ENCODE measurements at places on chromosomes 12 and 14.

DNA sequence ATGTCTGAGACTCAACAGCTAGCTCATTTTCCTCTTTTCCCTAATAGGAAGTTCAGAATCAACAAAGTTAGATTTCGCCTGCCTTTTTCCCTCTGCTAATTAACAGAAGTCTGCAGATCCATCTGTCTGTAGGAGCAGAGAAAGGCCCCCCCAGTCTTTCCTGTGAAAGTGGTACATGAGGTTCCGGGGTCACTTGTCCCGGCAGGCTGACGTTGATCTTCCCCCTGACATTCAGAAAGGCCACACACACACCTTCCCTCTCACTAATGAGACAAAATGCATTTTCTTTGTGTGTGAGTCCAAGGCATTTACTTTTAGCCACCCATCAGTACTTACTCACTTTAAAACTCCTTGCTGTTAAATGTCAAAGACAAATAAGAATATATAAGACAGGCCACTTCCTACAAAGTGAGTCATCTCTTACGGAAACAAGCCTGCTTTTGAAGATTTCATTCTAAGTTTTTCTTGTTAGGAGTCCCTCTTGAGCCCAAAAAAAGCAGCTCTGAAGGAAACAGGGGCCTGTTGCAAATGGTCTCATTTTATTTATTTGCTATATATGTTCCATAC is 138.7 kb downstream of the TTC7B start:
- no peak for DNase-seq

- DNase-seq = no peak
Observed at GRCh38 chr14:74886001-74886400, 4.3 kb downstream of the DLST start.

DNA sequence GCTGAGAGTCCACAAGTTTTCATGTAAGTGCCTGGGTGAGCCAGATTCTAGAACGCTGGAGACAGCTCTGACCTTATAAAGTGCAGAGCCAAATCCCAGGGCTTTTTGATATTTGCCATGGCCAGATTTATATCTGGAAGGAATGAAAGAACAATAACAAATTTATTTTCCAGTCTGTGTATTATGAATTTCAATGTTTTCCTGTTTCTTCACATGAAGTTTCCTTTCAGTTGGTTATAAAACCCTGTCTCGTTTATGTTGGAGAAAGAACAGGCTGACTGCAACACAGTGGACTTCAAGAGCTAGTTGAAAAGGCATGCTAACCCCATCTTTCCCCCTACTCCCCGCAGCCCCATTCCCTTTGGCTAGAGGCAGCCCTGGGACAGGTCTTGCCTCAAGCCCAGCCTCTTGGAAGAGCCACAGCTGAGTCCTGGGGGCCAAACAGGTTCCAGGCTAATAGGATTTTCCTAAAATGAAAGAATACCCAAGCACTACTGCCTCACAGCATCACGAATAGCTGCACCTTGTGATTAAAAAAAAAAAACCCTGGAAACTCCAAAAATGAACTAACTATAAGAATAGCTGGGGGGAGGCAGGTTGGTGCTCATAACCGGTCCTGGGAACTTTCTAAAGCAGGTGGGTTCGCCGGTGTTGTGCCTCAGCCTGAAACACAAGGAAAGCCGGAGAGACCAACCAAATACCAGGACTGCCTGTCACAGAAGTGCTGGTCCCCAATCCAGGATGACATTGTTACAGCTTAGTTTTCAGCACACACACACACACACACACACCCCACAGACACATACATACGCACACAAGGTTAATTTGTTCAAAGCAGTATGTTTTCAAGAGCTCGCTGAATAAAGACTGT is 1.5 kb downstream of the FBLN5 start:
- DNase-seq = no peak

DNA sequence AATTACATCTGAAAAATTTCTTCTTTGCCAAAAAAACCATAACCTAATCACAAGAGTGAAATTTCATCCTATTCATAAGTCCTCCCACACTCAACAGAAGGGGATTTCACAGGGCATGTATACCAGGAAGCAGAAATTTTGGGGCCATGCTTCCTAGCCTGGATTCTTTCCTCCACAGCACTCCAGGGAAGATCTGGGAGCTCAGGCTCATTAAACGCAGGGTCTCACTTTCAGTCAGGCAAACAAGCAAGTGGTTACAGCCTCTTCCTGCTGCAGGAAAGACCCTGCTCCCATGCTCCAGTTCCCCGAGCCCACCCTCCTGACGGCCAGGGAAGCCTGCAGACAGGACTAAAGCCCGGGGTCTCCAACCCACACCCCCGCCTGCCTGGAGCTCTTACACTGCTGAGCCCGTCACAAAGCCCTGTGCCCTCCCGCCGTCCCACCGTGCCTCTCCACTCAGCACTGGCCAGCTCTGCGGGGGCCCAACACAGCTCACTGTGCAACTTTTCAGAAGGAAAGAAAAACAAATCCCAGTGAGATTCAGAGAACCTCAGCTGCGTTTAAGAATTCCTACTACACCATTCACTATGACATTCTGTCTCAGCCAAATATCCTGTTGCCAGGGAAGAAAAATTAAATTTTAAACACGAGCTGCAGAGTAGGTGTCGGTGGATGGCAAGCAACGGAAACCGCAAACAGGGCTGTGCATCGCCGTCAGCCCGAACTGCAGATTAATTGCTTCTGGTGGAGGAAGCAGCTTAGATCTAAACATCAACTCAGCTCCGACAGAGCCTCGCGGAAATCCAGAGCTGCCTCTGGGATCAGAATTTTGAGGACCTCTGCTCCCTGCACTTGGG is 106.7 kb upstream of the SFSWAP start:
- peak; percentile 21 for DNase-seq

DNA sequence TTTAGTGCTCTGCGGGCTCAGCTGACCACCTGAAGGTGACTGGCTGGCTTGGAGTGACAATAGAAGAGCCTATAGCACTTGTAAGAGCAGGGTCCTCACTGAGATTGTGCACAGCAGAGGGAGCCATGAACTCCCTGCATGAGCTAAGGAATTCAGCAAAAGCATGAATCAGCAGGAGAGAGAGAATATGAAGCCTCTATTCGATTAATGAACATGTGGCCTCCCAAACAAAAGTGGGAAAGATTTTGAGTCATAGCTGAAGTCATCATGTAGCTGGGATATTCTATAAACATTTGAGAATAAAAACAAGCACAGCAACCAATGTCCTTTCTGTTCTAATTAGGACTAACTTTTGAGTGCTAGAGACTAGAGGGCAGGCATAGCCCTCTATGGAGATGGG is 626.6 kb downstream of the DIO2 start:
- no peak for DNase-seq

- peak; percentile 14 for DNase-seq
Observed at GRCh38 chr12:11545484-11546330, 103.8 kb upstream of the ETV6 start.

GRCh38 chr12:82593901-82594396 is 92.8 kb upstream of the TMTC2 start:
- no peak for DNase-seq

DNA sequence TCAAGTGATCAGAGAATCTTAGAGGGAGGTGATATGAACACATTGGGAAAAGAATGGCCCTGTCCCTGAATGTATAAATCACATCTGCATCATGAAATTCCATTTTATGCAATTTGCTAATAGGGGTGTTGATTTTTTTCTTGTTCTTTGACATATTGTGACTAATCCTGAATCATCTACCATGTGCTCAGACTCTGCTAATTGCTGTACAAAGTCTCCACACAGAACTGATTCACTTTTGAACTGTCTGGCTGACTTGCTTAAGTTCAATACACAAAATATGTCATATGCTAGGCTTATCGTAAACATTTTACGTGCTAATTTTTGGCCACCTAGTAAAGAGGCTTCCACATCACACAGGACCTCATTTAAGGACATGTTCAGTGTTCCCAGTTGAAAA is 2.6 kb downstream of the TMEM132D start:
- DNase-seq = no peak

DNA sequence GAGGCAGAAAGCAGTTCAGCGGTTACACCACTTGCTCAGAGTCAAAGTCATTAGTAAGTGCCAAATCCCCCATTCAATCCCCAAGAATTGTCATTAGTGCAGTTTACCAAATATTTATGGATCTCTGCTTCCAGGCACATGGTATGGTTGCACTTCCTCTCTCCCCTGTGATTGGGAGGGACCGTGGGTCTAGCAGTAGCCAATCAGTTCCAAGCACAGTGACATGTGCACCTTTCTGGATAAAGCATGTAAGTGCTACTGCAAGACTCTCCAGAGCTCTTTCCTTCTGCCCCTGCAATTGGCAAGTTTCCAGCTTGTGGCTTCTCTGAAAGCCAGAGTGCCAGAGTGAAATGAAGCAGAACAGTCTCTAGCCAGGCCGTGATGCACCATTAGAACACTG is 85.3 kb upstream of the FLRT2 start:
- DNase-seq = no peak

GRCh38 chr12:15584366-15585041 is 204.7 kb downstream of the EPS8 start:
- DNase-seq = no peak

DNA sequence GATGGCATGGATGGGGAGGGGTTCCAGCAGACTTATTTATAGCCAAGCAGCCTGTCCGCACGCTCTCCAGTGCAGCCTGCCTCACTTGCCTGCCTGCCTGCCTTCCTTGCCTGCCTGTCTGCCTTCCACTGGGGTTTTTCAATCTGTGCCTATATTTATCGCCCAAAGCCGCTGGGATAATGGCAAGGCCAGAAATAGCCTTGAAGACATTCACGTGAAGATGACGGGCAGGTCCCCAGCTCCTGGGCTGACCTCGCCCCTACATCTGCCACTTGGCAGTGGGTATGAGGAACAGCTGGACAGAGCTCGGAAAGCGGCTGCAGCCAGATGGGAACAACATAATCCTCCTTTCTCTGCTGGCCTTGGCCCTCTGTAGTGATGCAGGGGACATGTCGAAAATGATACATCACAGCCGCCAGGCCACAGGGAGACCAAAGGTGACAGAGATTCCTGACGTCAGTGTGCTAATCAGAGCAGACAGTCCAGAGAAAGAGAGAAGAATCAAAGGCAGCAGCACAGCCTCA is 53.3 kb downstream of the PITPNM2 start:
- no peak for DNase-seq

GRCh38 chr14:78154827-78155226 is 15.3 kb upstream of the NRXN3 start:
- no peak for DNase-seq

GRCh38 chr12:116517431-116518045 is 41.6 kb upstream of the MAP1LC3B2 start:
- DNase-seq = no peak

DNA sequence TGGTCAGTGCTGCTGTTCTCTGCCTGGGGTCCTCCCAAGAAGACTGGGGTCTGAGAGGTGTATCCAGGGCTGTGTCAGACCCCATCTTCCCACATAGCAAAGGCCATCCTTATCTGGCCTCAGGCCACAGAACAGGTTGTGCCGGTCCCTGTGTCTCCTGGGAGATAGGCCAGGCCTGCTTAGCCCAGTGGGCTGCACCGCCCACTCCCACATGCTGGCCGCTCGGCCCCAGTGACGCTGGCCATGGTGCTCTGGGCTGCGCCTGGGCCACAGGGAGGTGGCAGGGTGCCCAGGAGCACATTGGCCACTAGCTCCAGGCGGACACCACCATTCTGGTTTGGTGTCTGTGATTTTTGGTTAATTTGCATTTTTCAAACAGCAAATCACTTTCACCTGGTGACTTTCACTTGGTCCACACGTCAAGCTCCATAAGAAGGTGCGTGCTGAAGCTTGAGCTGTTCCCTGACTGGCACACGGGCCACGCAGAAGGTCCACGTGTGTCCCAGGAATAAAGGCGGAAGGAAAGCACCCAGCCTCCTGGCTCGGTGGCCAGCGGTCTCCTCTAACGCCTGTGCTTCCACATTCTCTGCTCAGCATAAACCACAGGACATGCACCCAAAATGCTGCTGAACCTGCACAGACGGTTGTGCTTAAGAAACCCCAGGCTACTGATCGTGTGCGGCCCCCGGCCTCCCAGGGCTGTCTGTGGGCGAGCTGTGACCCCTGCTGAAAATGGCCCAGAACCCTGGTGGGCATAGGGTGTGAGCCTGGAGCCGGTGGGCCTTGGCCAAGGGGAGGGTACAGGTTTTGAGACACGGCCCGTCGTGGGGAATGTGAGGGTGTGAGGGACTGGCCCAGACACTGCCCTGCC is 4.6 kb downstream of the FBRSL1 start:
- DNase-seq = no peak

GRCh38 chr12:122333142-122334087 is 67.1 kb upstream of the VPS33A start:
- no peak for DNase-seq

- no peak for DNase-seq
Observed at GRCh38 chr14:95679998-95680735, 6.1 kb upstream of the TCL1B start.

GRCh38 chr12:65948320-65949008 is 124.2 kb downstream of the HMGA2 start:
- DNase-seq = no peak

DNA sequence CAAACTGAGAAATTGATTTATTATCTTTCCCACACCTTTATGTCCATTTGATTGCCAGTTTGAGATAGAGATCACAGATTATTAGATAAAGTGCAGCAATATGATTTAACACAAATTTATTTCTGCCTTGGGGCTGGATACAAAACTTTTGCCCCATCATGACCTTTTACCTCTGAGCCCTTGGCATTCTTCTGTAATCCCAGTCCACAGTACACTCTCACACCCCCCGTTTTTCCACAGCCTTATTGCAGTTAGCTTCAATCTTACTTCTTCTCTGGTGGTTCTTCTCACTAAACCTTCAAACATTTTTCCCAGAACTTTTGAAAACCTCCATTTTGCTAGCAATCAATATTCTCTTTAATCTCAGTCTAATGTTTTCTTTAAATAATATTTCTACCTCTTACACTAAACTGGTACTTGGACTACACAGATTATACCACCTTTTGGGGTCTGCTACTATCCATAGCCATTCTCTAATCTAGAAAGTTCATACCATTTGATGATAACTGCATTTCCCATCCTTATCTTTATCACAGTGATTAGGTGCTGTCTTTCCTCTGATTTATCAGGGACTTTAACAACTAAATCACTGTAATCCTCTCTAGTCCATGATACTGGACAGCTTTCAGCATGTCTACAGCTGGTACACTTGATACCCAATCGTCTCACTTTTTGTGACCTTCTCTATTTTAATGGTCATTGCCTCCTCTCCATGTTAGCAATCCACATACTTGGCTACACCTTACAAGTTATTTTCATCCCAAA is 186.7 kb upstream of the PDE3A start:
- DNase-seq = no peak

DNA sequence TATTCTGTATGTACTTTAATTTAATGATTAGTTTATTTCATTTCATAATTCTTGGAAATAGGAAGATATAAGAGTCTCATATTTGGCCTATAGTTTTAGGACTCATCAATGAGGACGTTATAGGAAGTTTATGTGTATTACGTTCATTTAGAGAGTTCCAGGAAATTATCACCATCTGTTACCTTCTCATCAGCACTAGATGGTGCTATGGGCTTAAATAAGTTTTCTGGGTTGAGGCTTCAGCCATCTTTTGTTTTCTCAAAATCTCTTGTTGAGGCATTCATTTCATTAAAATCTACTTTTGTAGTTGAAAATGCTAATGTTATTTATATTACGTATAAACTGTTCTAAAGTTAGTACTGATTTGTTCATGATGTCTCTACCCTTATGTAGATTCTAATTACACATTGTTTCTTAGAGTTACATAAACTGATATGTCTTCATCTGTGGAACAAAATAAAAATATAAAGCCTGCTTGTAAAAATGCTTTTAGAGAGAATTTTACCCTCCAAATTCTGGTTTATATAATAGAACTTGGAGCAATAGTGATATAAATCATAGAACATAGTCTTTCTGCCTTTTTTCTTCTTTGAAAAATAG is 89.2 kb downstream of the CFAP54 start:
- DNase-seq = no peak
